ENCODE measurements at places on chromosomes 2 and 18.

GRCh38 chr2:138113871-138114525 lies 149.7 kb downstream of the HNMT start:
- DNase-seq: no peak

DNA sequence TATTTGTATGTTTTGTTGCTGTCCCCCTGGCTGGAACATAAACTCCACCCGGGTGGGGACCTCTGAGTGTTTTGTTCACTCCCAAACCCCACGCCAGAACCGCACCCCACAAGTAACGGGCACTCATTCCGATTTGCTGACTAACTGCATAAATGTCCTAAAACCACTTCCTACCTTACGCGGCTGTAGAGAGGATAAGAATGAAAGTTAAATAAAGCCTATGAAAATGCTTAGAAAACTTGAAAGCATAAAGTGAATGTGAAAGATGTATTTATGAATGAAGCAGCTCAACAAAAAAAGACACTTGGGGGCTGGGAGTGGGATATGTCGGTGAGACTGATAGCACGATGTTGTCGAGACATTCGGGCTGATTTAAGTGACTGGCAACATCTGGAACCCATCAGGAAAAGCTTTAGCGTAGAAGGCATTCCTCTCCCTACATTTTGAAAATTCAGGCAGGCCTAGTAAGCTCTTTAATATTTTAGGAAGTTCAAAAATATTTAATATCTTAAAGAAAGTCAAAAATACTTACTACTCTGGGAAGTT lies 206.7 kb downstream of the SH3RF3 start:
- DNase-seq: no peak

DNA sequence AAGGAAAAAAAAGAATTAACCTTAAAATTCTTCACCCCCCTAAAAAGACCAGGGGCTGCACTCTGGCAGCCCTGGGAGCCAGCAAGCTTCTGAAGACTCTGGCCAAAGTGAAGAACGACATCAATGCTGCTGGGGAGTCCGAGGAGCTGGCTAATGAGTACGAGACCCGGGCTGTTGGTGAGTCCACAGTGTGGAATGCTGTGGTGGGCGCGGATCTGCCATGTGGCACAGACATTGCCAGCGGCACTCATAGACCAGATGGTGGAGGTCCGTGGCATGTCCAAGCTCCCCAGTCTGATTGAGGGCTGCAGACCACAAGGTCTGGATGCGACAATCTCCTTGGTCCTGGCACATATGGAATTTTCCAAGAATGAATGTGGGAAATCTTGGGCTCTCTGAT lies 47.4 kb downstream of the TRPM8 start:
- DNase-seq: no peak

DNA sequence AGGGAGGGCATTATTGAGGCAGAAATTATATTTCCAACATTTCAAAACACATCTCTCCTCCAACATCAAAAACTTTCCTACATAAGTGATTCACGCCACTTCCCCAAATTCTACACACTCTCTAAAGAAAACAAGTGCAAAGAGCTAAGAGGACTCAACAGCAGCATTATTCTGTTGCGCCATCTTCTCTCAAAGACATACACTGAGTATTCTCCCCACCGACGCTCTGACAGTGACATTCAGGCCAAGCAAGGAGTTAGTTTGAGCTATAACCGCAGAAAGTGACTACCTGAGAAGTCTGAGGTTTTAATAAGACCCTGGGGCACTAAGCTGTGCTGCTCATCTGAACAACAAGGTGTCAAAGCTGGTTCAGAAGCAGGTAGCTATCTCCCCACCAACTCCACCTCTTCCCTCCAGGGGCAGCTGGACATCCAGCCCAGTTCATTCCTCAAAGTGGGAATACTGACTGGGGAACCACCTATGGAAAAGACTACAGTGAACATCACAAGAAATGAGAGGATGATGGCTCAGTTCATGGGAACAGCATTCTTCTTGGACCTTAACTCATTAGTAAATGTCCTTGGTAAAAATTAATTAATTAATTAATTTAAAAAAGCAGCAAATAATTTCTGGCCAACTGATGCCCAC lies 309.5 kb upstream of the CCDC68 start:
- no peak for DNase-seq

DNA sequence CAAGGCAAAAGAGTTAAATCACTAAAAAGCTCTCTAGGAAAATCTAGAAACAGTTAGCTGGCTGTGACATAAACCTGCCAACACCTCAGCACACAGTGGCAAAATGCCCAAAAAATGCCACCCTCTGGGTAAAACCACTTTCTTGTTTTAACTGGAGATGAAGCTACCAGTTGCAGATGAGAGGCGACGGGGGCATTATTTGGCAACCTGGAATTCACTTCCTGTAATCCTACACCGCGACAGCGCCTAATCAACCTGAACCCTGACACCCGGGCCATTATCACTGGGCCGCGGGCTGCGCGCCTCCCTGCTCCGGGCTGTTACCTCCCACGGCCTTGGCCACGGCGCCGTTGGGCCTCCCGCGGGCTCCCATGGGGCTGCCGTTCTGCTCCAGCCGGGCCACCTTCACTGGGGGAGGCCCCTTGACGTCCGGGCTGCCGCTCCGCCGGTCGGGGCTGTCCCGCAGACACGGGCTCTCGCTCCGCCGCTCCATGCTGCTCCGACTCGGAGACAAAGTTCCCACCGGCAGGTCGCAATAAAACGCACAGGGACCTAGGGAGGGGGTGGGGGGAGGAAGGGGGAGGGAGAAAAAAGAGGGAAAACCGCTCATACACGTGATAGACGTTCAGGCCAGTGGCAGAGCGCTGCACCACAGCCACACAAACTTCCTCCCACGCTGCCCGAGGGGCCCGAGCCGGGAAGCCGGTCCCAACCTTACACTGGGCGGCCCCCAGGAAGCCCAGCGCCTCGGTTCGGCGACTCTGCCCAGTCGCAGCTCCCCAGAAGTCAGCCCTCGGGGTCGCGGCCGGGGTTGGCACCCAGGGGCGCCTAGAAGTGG lies 2.0 kb downstream of the SATB2 start:
- DNase-seq: no peak

GRCh38 chr2:23069923-23070322 lies 315.1 kb upstream of the KLHL29 start:
- no peak for DNase-seq

DNA sequence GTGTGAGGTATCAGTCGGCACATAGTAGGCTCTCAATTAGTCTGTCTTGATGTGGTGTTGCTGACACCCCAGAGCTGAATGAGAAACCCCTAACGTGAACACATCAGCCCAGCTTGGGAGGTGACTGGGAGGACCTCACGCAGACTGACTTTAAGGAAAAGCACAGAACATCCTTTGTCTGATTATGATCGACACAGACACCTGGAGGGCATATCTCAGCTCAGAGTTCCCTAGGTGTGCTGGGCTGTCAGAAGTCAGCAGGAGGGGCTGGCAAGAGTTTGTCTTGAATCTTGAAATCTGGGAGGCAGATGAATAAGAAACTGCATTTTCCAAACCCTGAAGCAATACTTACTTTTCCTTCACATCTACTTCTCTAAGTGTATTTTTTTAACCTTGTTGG lies 16.8 kb upstream of the MYCN start:
- DNase-seq: no peak

- no peak for DNase-seq
Measured at GRCh38 chr2:236343400-236344161, 79.4 kb upstream of the ASB18 start.

GRCh38 chr2:230472621-230473018 lies 56.6 kb downstream of the SP100 start:
- DNase-seq: no peak

GRCh38 chr2:59787095-59787494 lies 766.4 kb downstream of the BCL11A start:
- no peak for DNase-seq

- no peak for DNase-seq
Measured at GRCh38 chr2:160432633-160433032, 61.0 kb downstream of the RBMS1 start.

GRCh38 chr2:159882130-159882745 lies 84.2 kb upstream of the CD302 start:
- DNase-seq: no peak

GRCh38 chr2:95573866-95574265 lies 17.9 kb upstream of the TRIM43 start:
- no peak for DNase-seq

- DNase-seq: no peak
Measured at GRCh38 chr2:177260379-177260778, 4.1 kb downstream of the NFE2L2 start.

- no peak for DNase-seq
Measured at GRCh38 chr2:121019071-121019470, 265.9 kb downstream of the TFCP2L1 start.

GRCh38 chr2:70887550-70888246 lies 48.0 kb upstream of the ATP6V1B1 start:
- DNase-seq: no peak

GRCh38 chr2:58762176-58762781 lies 521.2 kb upstream of the FANCL start:
- DNase-seq: peak; percentile 1

- no peak for DNase-seq
Measured at GRCh38 chr2:3405876-3406275, 26.4 kb downstream of the TRAPPC12 start.
